Bronchial epithelial cell (primary cell): ENCODE measurements at places on chromosomes 5 and 9. TPM values are rescaled to one million over a fixed set of nuclear protein-coding genes. Genes with fewer than 3 reads are reported as not detected.

Gene MPDZ
- total RNA-seq: 9.2 and 14.0 TPM in 2 replicates

Gene RAB3C
- total RNA-seq: not detected in 2 replicates

Gene FREM1
- total RNA-seq: under 0.01 TPM in 1 of 2 replicates, not detected in the other

Gene PPIC
- total RNA-seq: 43.5 and 45.0 TPM in 2 replicates

Gene SVEP1
- total RNA-seq: 0.26 and 1.3 TPM in 2 replicates

Gene ORM2
- not detected in 2 replicates for total RNA-seq

Gene SPATA6L
- total RNA-seq: 2.6 and 6.5 TPM in 2 replicates

Gene IL9
- total RNA-seq: not detected in 2 replicates

- peak; percentile 38 for DNase-seq
Observed at GRCh38 chr5:25544652-25545249, 900.0 kb upstream of the CDH10 start.

GRCh38 chr9:18888290-18888689 lies 144.7 kb downstream of the SAXO1 start:
- DNase-seq: no peak

GRCh38 chr9:133570691-133571080 lies 36.2 kb downstream of the ADAMTSL2 start:
- no peak for DNase-seq

- no peak for DNase-seq
Observed at GRCh38 chr9:89426384-89426961, 71.4 kb downstream of the SEMA4D start.

DNA sequence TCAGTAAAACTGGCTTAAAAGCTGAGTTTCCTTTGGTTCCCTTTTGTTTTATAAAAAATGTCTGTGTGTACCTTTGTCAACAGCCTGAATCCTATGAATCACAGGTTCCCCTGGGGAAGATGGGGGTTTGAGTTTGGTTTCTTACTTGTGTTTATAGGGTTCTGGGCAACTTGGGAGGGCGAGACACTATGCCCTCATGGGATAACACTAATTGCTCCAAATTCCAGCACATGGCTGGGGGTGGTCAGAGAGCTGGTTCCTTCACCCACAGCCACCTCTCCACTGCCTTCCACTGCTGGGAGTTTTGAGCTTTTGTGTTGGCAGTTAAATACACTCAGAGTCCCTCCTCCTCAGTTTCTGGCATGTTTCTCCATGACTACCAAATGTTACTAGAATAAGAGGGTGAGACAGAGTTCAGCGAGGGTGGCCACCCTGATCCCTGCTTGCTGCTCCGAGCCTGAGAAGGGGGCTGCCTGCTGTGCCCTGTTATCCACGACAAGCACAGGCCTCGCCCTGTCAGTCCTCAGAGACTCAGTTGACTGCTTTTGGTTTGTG lies 83.0 kb upstream of the EPB41L4B start:
- DNase-seq: no peak

GRCh38 chr9:127214421-127215267 lies 49.9 kb upstream of the GARNL3 start:
- DNase-seq: peak; percentile 70

DNA sequence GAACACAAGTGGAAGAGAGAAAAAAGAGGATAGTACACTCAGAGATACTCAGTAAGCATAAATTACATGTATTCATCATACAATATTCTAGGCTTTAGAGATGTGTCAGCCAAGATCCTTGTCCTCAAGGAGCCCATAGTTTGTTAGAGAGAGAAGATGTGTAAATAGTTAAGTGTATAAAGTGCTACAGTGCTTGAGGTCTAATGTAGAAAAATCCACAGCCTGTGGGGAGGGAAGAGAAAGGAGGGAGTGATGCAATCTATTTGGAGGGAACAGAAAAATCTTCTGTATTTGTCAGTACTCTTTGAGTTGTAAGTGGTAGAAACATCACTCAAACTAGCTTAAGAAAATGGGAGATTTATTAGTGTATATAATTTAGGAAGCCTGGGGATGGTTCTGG lies 81.9 kb downstream of the PALM2AKAP2 start:
- no peak for DNase-seq

GRCh38 chr5:10556289-10556807 lies 7.5 kb upstream of the ANKRD33B start:
- DNase-seq: peak; percentile 70

GRCh38 chr9:93130861-93131481 lies 3.1 kb downstream of the NINJ1 start:
- DNase-seq: no peak

GRCh38 chr5:32545102-32545800 lies 40.1 kb upstream of the SUB1 start:
- DNase-seq: no peak

GRCh38 chr5:62421414-62421813 lies 8.9 kb downstream of the IPO11 start:
- DNase-seq: no peak

DNA sequence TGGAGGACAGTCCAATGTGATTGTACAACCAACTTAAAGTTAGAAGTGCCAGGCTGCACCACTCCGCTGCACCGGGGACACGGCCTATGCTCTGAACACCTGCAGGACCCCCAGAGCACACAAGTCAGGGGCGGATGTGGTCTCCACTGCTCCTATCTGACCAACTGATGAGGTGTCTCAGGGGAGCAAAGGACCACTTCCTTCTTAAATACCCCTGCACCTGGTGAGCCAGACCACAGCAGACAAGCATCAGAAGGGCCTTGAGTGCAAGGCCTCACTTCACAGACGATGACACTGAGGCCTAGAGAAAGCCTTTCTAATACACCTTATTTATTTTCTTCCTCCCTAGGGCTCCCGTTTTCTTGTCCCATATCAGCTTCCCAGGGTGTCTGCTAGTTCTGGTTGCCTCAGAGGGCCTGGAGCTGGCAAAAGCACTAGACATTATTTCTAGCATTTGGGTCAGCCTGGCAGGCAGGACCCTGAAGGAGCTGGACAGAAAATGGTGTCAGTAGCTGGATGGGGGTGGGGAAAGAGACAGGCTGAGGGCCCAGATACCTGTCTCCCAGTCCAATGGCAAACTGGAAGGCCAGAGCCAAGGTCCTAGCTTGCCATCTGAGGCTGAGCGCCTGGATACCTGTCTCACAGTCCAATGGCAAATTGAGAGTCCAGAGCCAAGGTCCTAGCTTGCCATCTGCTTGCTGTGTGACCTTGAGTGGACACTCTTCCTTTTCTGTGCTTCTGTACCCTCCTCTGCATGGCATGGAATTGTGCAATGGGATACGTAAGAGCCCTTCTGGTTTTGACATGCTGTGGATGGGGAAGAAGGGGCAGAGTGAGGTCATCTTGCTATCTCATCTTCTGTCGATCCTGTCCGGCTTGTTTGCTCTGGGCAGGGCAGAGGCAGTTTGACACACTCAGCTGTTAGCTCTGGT lies 9.0 kb downstream of the CCDC69 start:
- peak; percentile 74 for DNase-seq

DNA sequence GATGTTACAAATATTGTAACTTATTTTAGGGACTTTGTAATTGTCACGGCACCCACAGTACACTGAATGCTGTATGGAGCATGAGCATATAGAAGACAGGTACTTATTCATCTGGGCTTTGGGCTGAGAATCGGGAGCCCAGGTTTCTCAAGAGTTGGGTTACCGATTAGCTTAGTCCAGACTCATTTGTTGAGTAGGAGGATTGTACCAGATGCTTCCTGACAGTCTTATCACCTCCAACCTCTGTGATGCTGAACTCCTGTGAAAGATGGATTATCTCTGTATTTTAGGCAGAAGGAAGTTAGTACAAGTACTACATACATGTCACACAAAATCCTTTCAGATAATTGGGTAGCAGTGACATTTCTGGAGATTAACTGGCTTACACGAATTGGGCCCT lies 79.2 kb downstream of the SV2C start:
- no peak for DNase-seq

GRCh38 chr9:84136119-84136868 lies 155.7 kb downstream of the RMI1 start:
- DNase-seq: peak; percentile 95
